ENCODE measurements at places on chromosomes 2 and 18.

DNA sequence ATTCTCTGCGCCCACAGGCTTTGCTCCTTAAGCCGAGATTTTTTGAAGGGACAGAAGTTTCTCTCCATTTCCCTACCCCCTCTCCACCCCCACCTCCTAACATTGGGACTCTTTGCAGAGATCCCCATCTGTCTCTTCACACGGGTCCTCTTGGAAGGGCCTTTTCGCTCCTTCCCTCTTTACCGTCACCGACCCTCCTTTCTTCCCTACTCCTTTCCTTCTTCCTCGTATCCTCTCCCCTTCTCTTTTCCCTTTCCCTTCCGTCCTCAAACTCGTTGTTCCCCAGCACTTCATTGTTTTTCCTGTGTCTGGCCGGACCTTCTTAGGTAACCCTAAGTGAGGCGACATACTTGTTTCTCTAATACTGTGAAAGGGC is 660 bp downstream of the COPS7B start:
- DNase-seq = no peak

DNA sequence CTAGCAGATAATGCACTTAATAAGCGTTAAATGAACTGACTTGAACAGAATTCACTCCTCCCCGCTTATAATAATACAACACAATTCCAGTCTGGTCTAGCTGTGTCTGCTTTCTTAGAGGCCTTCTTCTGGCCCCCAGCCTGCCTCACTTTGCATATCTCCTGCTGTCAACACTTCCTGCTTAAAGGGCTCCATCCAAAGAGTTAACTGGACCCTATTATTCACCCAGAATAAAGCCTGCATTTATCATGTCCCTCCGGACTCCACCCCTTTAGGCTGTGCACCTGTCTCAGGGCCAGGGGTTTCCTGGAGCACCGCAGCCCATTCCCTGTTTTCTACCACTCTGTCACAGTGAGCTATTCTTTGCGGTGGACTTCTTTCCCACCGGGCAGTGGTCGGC is 292.8 kb upstream of the FBXO11 start:
- DNase-seq = no peak

DNA sequence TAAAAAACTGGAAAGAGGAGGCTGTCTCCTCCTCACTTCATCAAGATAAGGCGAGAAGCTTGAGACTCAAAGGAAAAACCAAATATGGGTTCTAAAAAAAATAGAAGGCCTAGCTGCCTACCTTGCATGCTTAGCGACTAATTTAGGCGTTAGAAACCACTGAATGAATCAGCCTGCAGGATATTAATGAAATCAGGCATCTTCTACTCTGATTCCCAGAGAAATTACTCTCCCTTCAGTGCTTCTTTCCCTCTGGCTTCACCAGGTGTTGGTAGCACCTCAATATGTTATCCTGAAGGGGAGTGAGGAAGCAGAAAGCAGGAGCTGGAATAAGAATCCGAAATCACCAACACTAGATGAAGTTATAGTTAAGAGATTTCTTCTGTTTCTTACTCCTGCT is 749.8 kb upstream of the NRXN1 start:
- DNase-seq = no peak

GRCh38 chr2:238171575-238172187 is 12.9 kb downstream of the ERFE start:
- DNase-seq = no peak

DNA sequence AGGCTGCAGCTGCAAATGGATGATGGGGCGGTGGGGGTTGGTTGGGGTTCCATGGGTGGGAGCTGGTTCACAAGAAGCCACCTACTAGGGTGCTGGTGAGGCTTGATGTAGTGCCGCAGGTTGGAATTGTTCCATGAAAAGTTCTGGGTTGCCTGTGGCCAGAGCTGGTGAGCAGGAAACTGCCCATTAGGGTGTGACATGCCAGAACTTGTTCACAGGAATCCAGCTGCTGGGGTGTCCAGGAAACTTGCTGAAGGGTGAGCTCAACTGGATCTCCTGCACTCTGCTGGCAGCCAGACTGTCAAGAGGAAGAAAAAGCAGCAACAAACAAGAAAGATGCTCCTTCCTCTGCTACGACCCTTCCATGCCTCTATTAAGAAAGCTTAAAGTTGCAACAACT is 48.8 kb downstream of the MAP3K20 start:
- no peak for DNase-seq

DNA sequence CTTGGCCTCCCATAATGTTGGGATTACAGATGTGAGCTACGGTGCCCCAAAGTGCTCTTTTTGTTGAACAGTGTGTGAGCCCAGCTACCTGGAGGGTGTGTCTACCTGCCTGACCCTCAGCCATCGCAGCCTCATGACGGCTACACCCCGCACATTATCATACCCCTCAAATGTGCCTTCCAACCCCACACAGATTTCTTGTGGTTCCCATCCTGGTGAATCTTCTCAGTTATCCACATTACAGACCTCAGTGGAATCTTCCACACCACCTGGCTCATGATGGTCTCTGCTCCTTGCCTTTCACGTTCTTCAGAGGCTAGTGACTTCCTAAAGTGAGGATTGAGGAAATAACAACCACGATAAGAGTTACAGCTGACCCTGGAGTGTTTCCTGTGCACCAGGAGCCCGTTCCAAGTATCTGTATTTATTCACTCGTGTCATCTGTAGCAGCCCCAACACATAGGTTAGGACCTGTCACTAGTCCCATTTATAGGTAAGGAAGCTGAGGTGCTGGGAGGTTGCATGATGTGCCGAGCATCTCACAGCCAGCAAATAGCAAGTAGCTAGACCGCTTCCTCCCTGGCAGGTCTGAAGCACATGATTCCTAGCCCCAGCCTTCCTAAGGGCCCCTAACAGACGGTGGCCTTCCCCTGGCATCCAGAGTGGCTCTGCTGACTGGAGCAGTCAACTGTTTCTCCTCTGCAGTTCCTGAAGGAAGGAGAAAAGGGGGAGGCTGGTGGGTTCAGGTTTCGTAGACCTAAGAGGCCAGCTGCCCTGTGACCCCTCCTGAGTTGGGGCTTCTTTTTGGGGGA is 47.3 kb downstream of the TCF7L1 start:
- DNase-seq = no peak

- no peak for DNase-seq
Observed at GRCh38 chr2:181255651-181256050, 201.5 kb upstream of the ITGA4 start.

DNA sequence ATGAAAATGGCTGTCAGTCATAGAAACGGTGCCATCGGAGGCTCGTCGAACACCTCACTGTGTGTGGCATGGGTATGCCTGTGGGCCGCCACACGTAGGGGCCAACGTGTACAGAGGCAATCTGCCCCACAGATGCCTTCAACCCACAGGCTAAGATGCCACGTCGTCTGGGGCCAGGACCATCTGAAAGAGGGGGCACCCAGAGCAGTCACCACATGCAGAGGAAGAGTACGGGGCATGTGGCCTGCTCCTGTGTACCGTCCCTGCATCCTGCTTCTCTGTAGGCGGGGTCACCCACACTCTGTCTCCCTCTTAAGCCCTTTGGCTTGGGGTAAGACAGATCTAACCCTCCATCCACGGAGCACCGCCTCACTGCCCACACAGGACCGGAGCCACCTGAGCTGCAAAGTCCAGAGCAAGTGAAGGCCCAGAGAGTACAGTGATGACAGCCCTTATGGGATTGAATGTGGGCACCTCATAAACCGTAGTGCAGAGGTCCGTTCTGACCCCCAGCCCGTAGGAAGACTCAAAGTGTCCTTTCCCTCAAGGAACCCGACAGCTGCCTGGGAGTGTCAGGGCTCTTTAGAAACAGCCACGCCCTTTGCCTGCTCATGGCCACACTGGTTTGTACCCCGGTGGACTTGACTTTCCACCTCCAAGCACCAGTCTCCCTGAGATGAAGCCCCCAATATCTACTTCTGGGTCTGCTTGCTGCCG is 66.2 kb downstream of the TWIST2 start:
- DNase-seq = no peak

Measured in GM20000 (cell line).